ENCODE measurements at places on chromosomes 4 and X.

GRCh38 chr4:8699479-8700145 lies 107.0 kb downstream of the CPZ start:
- DNase-seq = no peak

GRCh38 chr4:78032446-78032845 lies 24.7 kb upstream of the FRAS1 start:
- DNase-seq = no peak

GRCh38 chr4:107709916-107710315 lies 10.1 kb downstream of the PAPSS1 start:
- DNase-seq = no peak

GRCh38 chr4:185534866-185535611 lies at the start of gene PDLIM3:
Gene PDLIM3 (minus strand): TSS chr4:185535507. CDS start chr4:185535434, 73 bp downstream.
- no peak for DNase-seq

- DNase-seq = no peak
These were observed 566.3 kb downstream of the STPG2 start for GRCh38 chr4:97577004-97577403.

- DNase-seq = no peak
These were observed 47.1 kb downstream of the ALG13 start for GRCh38 chrX:111728096-111728495.

GRCh38 chrX:71458866-71459265 lies 74.0 kb upstream of the OGT start:
- no peak for DNase-seq

DNA sequence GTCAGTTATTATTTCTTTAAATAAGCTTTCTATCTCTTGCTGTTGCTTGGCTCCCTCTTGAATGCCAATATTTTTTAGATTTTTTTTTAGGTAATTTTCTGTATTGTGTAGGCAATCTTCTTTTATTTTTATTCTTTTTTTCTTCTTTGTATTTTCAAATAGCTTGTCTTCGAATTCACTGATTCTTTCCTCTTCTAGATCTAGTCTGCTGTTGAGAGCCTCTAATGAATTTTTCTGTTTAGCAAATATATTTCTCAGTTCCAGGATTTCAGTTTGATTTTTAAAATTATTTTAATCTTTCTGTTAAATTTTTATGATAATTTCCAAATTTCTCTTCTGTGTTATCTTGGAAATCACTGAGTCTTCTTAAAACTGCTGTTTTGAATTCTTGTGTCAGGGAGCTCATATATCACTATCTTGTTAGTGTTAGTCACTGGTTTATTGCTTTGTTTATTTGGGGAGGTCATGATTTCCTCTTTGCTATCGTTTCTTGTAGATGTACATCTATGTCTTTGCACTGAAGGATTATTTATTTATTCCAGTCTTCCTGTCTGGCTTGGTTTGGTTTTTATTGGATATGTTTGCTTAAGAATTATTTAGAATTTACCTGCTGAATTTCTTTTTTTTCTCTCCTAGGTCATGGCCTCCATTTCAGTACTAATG lies 39.9 kb upstream of the GPRIN3 start:
- DNase-seq = no peak

- DNase-seq = no peak
These were observed 13.3 kb upstream of the ARHGEF6 start for GRCh38 chrX:136794080-136794479.

GRCh38 chr4:109472343-109472761 lies 38.7 kb downstream of the SEC24B start:
- DNase-seq = no peak

DNA sequence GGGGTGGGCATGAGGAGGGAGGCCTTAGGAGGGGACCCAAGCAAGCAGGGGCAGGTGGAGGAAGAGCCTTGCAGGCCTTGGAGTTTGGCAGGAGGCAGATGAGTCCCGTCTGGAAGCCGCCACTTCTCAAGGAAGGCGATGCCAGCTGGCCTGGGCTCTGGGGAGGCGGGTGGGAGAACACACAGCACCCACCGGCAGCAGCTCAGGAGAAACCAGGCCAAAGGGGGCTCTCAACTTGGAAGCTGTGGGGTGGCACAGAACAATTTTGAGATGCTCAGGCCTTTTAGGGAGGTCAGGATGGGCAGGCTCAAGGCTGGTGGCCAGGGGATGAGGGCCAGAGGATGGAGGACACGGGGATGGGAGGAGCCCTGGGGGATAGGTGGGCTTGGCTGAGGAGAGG lies 11.6 kb upstream of the DUSP9 start:
- no peak for DNase-seq

DNA sequence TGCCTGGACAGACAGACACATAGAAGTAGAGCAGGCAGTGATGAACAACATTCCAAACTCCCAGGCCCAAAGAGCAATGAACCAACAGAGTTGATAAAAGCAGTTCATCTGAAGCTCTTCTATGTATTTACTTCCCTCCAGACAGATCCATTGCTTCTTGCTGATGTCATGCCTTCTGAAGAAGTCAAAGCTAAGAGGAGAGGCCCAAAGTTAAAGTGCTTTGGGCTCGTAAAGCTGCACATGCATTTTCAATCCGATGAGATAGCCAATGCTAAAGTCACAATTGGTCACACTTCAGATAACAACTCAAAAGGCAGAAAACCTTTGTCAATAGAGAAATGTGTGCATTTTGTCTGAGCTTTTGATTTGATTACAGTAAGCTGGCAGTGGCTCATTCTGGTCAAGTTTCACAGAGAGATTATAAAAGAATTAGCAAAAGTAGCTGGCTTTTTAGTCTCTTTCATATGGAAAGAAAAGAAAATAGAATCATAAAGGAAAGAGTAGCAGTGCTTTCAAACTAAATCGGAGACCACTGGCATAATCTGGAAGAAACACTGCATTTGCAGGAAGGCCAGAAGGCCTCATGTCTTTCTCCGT lies 82.0 kb downstream of the GPC4 start:
- no peak for DNase-seq

- peak; percentile 13 for DNase-seq
These were observed 82.0 kb upstream of the CLDN34 start for GRCh38 chrX:9885150-9885549.

- no peak for DNase-seq
These were observed 268.3 kb downstream of the PDHA2 start for GRCh38 chr4:96108146-96108545.

GRCh38 chr4:90030953-90031352 lies 96.2 kb upstream of the CCSER1 start:
- no peak for DNase-seq

DNA sequence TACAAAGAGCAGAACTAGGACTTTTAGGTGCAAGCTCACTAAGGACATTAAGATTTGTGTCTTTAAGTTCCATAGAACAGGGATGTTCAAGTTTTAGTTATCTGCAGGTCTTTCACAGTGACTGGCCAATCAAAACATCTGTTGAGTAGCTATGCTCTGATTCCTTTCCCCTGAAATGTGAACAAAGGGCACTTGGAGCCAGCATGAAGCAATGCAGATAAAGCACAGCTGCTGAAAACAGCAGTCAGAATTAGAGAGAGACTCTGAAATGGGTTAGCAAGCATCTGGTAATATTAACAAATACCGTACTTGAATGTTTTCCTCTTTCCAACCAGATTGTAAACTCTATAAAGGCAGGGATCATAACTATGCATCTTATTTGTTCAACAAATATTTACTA lies 276.9 kb downstream of the RAB28 start:
- no peak for DNase-seq

- no peak for DNase-seq
These were observed 252.5 kb downstream of the DTHD1 start for GRCh38 chr4:36533944-36534343.

- no peak for DNase-seq
These were observed 27.2 kb downstream of the MAB21L2 start for GRCh38 chr4:150609131-150609530.

DNA sequence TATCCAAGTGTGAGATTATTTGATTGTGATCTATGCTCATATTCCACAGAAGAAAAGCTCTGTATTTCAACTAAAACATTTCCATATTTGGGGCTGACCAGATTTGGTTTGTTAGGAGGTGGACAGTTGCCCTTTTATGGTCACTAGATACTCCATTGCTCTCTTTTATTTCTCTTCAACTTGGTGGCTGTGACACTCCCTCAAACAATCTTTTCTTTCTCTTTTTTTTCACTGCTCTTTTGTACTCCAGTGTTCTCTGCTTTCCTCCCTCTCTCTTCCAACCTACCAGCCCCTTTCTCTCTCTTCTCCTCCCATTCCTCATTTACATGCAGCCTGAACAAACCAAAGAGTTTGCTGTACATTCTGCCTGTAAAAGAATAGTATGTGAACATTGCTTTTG lies 48.8 kb downstream of the RBPJ start:
- DNase-seq = no peak

GRCh38 chrX:11439846-11440245 lies 146.6 kb downstream of the AMELX start:
- no peak for DNase-seq

DNA sequence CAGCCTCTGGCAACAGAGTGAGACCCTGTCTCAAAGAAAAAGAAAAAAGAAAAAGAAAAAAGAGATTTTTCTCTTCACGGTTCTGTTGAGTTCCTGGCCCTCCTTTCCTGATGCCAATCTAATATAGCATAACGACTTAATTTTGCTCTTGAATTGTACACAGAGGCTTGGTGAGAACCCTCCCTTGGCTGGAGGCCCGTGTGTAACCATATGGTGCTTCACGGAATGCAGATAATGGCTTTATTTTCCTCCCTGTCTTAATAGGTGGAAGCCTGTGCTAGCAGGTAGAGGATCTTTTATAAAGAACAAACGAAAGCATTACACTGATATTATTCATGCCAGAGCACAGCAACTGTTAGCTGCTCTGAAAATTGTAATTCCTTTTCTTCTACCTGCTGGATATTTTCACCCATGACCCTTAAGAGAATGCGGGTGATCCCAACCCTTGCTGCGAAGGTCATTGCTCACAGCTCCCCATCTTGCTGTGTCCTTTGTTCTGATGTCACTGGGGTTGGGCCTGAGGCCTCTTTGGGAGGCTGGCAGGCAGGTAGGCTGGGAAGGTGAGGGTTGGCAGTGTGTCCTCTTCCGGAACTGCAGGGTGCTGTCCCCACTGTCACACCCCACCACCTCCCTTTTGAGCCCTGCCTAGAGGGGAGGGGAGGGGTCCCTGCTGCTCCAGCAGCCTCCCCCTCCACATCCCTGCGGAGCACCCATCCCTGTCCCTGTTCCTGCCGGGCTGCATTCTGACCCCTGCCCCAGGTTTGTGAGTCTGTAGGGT lies 83.8 kb upstream of the STOX2 start:
- DNase-seq = no peak

DNA sequence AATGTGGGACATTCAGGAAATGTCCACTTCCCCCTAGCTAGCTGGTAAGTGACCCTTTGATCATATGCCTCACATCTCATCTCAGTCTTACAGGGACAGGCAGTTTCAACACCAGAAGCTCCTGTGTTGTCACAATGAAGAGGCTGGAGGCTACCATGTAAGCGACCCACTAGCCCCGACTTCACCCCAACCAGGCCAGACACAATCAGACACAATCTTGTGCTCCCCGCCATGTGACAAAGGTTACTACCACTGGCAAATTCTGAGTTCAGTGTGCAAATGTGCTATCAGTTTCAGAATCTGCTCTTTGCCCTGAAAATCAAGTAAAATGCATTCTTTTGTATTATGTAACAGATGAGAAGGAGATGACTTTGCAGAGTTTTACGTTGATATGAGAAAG lies 56.9 kb upstream of the STS start:
- no peak for DNase-seq

- DNase-seq = no peak
These were observed 203.1 kb downstream of the RBM46 start for GRCh38 chr4:154984148-154984547.

DNA sequence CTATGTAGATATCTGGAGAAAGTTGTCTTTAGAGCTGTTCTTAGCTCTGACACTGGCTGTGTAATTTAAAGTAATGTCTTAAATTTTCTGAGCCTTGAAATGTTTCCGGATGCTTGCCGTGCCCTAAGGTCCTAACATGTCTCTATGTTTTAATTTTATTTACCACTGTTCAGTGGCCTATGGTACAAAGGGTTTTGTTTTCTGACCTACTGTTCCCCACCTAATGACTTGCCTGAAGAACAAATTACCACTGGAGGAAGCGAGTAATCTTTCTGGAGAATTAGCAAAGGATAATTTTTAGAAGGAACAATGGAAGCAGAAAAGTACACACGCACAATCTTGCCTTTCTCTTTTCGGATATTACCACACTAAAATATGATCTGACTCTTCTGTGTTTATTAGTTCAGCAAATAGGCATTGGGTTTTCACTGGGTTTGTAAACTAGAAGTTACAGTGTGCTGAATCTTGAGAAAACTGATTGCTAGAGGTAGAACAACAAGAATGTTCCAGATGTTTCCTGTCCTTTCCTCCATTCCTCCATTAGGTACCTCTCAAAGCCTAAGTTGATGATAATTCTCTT lies 435.9 kb downstream of the PACRGL start:
- DNase-seq = no peak
